ENCODE measurements at places on chromosomes 7 and 10.

GRCh38 chr10:1570416-1571051, 166.8 kb downstream of the ADARB2 start:
- no peak for DNase-seq

DNA sequence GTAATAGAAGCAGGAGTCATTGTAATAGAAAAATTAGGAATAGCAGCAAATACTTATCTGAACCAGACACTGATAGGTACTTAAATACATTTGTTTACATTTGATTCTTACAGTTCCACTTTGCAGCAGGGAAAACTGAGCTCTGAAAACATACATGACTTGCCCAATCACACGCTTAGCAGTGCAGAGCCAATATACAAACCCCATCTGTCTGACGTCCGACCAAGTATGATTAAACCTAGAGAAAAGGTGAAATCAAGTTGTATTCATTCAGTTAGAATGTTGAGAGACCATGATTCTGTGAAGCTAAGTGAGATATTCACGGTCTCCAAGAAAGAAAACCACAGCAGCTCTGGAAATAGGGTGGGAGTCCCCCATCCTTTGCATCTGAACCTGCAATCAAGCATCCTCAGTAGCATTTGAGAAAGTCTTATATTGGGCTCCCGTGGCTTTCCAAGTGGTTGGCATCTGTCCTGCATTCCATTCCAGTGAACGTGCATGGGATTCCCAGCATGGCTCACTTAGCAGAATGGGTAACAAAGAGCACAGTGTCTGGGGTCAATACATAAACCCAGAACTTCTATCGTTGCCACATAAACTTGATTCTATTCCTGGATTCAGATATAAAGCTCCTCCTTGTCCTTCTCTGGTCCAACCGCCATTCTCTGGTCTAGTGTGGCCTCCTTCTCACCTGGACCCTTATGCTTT, 148.7 kb upstream of the RSU1 start:
- no peak for DNase-seq

GRCh38 chr7:116095396-116095795, 64.8 kb upstream of the TFEC start:
- no peak for DNase-seq

GRCh38 chr7:151272405-151272804, 23.9 kb upstream of the SMARCD3 start:
- DNase-seq = no peak

DNA sequence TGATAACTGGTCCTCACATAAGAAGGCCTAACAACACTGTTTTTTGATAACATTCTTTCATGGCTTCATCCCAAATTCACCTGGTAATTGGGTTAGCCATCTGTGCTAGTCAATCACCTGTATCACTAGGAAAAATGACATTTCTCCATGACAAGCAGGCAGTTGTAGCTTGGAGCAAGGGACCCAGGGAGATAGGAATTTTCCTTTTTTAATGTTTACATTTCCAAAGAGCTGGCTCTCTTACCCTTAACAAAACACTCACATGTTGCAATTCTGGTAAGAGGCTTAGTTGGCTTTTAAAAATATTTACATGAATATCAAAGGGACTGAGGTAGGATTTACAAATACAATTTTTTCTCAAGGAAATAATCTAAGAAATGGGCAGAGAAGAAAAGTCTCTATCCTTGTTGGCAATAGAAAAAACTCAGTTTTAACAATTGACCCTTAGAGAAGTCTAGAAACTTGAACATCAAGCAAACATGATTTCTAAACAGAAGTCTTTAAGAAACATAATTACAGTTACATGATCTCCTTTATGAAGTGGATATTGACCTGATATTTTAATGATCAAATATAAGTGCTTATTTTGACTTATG, 16.1 kb upstream of the AKR1C1 start:
- no peak for DNase-seq

- no peak for DNase-seq
Measured at GRCh38 chr10:1378473-1378872, 322.3 kb downstream of the WDR37 start.

GRCh38 chr7:24323961-24324480, 40.0 kb downstream of the NPY start:
- no peak for DNase-seq

DNA sequence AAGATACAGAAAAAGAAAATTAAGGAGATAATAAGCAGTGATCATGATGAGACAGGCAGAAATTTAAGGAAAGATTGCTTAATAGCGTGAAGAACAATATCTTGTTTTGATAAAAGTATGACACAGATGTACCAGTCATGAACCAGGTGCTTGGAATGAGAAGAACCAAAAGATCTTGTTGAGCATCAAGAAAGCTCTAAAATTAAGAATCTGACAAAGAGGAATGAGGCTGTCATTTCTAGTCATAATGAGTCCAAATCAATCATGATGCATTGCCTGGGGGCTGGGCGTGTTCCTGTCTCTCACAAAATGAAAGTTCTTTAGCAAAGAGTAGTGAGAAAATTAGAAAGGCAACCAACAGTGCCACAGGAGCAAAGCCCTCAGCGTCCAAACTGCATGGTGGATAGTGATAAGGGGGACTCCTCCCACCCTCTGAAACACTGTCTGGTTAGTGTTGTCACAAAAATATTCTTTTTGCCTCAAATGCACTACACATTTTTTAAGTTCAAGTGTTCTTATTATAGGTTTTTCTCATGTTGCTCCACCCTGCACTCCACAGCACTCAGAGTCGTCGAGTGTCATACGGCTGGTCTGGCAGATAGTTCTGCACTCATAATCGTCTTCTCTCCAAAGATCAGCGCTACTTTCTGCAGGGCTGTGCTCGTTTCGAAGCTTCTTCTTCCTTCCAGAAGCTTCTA, 439.6 kb downstream of the TNS3 start:
- no peak for DNase-seq

DNA sequence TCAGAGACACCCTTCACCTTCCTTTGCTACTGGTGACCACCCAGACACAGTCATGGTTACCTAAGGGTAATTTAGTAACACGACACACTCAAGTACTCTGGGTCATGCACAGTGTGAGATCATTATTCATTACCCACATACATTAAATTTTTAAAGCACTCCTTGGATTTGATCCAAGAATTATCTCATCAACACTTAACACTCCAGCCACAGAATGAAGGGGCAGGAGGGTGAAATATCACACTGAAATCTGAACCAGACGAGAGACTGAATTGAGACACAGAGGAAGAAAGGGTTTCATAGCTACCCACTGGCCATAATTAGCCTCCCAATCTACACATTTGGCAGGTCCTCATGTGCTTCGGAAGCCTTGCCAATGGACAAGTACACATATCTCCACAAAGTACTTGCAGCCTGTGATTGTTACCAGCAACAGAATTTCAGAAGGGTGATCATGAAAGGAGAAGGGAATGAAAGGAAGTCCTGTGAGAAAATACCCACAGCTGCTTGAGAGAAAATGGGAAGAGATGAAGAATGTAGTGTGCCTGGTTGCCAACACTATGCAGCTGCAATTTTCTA, 189.3 kb downstream of the POLR1F start:
- DNase-seq = no peak

GRCh38 chr10:3132036-3133025, 40.3 kb downstream of the PITRM1 start:
- DNase-seq = no peak

DNA sequence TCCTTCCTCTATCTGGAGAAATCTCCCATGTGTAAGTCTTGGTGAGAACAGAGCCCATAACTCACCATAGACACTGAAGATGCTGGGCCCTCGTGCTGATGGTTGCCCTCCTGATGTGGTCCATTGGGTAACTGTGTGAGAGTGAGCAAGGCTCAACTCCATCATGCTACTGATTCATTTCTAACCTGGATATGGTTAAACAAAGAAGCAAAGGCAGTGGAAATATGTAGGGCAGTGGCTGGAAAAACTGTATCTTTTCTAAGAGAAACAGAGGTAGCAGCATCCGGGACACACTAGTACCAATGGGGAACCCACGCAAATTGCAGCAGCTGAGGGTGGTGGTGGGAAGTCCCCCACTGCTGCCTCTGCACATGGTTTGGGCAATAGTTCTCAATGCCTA, 221.7 kb downstream of the KLF6 start:
- DNase-seq = no peak

DNA sequence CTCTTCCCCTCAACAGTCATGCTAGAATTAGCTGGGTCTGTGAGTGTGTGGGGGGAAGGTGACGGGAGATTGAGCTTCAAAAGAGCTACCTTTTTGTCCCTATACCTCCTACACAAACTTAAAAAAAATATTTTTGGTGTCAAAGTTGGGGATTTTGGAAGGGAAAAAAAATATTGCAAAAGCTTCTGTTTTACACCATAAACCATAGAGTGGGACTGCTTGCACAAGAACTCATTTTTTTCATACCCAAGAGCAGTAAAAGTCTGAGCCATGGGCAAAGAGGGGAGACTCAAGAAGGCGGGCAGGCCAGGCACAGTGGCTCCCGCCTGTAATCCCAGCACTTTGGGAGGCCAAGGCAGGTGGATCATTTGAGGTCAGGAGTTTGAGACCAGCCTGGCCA, 9.4 kb upstream of the ZDHHC4 start:
- no peak for DNase-seq

Data from NCI-H1436 treated with DMSO at 0.1 percent for 48 hours (cell line).